Fibroblast of the aortic adventitia (primary cell): ENCODE measurements at places on chromosomes 7 and 10.
A peak's percentile ranks its signal among the peaks of the same experiment; 100 is the strongest.

DNA sequence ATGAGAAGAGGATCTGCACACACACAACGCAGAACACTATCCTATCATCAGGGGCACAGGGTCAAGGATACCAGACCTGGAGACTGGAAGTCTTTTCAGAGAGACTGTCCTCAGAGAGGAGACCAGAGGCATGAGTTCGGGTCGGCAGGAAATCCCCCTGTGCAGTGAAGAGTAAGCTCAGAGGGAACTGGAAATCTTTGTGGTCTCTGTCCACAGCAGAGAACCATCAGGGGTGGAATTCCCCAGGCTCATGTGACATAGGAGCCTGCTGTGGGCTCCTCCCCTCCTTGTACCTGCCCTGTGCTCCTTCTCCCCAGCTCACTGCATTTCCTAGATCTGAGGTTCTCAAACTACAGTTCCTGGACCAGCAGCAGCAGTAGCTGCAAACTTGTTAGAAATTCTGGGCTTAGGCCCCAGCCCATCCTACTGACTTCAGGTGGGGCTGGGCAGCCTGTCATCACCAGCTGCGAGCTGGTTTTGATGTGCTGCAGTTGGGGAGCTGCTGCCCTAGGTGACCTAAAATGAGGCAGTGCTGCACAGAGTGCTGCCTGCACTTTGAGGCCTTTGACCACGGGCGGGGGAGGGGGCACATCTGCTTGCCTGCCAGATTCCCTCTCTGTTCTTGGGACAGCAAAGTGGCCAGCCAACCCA lies 2.4 kb downstream of the ZMIZ2 start:
- no peak for DNase-seq

DNA sequence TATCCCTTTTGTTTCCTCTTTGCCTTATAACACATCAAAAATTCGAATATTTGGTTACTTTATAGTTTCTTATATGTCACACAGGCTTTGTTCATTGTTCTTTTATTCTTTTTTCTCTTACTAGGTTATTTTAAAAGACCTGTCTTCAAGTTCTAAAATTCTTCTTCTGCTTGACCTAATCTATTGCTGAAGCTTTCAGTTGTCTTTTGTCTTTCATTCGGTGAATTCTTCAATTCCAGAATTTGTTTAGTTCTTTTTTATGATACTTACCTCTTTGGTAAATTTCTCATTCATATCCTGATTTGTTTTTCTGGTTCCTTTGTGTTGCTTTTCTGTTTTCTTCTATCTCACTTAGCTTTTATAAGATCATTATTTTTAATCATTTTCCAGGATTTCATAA lies 188.4 kb downstream of the ZEB1 start:
- DNase-seq: peak; percentile 13

- DNase-seq: no peak
Measured at GRCh38 chr7:156143158-156143557, 330.9 kb upstream of the SHH start.

DNA sequence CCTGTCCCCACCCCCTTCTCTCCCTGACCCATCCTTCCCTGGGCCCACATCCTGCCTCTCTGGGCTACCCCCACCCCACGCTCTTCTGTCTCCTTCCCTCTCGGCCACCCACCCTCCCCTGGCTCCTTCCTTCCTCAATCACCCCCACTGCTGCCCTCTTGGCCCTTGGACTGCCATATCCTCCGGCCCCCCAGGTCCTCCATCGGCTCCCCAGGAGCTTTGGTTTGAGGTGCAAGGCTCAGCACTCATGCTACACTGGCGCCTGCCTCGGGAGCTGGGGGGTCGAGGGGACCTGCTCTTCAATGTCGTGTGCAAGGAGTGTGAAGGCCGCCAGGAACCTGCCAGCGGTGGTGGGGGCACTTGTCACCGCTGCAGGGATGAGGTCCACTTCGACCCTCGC lies 10.9 kb downstream of the EPHB6 start:
- DNase-seq: no peak

DNA sequence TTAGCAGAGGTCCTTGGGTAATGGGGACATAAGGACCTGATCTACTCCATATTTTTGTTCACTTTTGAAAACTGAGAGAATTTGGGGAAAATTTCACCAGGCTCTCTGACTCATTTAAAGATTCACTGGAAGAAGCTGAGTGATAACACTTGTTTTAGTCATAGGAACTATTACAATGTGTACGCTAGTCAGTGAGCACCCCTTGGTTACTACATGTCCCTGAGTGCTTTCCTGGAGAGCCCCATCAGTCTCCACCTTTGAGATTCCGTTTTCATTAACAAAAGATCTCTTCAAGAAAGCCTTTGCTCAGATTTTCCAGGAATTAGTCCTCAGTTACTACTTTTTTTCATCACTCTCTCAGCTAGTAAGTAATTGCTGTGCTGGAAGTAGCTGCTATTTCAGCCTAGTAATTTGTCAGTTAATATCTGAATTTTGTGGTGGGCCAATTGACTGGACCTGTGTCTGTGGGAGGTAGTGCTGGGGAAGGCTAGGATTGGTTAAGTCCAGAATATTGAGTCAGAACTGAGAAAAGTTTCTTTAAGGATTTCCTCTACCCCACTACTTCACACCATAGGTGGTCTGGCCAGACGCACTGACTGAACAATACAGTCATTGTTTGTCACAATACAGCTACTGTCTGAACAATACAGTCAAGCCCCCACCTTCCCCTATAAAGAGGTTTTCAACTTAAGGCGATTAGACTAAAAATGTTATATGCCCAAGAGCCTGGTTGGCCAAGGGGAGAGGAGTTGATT lies 235.0 kb downstream of the CCDC7 start:
- DNase-seq: no peak

GRCh38 chr10:77011874-77012811 lies 625.5 kb downstream of the KCNMA1 start:
- peak; percentile 92 for DNase-seq

- DNase-seq: no peak
Measured at GRCh38 chr7:142298627-142299026, 40.8 kb upstream of the PRSS58 start.

DNA sequence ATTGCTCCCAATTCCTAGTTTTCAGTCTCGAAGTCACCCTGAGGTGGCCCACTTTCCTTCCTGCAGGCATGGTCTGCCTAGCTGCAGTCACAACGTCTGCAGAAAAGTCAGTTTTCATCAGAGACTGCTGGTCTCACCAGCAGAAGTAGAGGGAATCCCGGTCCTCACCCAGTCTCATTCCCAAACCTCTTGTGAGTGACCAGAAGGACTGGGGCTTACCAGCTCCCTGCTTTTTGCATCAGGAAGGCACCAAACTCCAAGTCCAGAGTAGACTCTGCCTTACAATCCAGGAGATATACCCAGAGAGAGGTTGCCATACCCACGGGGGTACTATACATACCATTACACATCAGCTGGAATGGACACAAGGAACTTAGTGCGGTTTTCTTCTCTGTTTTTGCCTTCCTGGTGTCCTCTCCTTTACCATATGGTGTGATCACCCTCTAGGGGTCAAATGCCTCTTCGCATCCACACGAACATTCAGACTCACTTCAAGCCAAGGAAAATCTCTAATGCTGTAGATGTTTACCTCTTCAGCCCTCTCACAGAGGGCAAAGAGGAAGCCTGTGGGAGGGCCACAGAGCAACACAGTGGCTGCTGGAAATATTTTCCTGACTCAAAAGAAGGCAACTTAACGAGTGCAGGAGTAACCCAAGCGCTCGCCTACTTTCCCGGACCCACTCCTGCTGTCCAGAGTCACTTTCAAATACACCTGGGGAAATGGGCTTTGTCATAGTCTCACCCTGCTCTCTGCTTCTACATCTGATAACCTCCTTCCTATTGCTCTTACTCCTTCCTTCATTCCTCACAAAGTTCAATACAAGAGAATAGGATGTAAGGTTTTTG lies 220.9 kb downstream of the C7orf25 start:
- peak; percentile 77 for DNase-seq

- DNase-seq: no peak
Measured at GRCh38 chr10:53690524-53691240, 918.1 kb upstream of the MBL2 start.

DNA sequence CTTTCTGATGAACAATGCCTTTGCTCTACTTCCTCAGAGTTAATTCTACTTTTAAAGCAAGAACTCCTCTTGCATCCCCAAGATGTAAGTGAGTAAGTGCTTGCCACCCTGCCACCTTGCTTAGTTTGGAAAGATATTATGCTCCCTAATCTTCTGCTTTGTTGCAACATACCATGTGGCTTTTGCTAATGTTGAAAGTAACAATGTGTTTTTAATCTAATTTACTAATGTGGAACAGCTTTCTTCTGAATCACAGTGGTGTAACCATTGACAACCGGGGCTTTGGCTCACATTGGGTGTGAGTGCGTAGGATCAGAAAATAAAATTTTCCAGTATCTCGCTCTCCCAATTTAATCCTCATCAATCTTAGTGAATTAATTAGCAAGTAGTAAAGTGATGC lies 254.1 kb upstream of the PTER start:
- DNase-seq: no peak

- DNase-seq: no peak
Measured at GRCh38 chr7:77415476-77415822, 700 bp downstream of the GSAP start.

GRCh38 chr7:76225951-76226350 lies 24.3 kb downstream of the SRRM3 start:
- no peak for DNase-seq

GRCh38 chr7:28395404-28395803 lies 16.9 kb upstream of the CREB5 start:
- no peak for DNase-seq

DNA sequence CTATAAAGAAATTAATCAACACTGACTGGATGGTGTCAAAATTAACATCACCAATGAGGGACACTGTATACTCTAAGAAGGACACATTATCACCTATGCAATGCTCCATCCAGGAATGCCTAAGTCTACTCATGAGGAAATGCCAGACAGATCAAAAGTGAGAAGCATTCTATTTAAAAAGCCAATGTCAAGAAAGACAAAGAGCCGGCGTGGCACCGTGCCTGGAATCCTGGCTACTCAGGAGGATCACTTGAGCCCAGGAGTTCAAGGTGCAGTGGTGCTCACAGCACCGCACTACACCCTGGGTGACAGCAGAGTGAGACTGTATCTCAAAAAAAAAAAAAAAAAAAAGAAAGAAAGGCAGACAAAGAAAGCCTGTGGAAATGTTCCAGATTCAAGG lies 45.5 kb upstream of the ANAPC16 start:
- no peak for DNase-seq

DNA sequence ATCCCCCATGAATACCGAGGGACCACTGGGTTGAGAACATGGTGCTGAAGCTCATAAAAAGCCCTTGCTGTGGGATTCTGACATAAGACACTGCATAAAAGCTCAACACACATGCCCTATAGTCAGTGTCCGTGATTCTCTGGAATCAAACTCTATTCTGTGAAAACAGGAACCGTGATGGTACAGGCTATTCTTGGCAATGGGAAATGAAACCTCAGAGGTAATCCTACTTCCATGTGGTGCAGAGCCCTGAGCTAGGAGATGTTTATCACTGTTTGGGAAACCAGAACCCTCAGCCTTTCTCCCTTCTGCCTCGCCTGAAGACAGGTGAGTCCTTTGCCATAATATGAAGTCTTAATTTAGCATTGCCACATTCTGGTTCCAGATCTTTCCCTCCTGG lies 80.8 kb upstream of the PRSS1 start:
- DNase-seq: no peak

DNA sequence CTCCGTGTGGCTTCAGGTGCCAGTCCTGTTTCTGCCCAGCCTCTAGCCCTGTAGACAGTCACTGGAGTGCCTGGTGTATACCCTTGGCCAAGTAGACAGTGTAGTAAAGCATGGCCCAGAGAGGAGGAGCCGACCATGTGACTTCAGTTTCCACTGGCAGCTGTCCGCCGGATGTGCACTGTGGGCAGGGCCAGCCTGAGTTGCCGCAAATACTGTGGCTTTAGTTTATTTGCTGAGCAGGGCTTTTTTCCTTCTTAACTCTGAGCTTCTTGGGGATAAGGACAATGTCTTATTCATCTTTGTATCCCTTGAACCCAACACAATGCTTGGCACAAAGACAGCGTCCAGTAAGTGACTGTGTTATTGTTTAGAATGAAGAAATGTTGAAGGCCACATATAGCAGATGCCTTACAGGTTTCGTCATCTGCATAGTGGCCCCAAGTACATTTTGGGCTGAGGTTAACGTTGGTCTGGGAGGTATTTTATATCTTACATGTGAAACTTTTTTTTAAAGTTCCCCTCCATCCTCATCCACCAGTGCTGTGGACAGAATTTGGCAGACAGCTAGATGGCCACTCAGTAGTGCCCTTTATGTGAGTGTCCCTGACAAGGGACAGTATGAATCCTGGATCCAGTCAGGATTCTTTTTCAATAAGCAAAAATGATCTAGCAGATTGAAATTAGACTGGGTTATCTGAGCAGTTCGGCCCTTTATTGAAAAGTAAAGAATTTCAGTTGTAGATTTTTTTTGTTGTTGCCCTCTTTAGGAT lies 40.6 kb downstream of the CYP17A1 start:
- peak; percentile 73 for DNase-seq

- peak; percentile 13 for DNase-seq
Measured at GRCh38 chr10:124589491-124590041, 127.9 kb downstream of the LHPP start.

DNA sequence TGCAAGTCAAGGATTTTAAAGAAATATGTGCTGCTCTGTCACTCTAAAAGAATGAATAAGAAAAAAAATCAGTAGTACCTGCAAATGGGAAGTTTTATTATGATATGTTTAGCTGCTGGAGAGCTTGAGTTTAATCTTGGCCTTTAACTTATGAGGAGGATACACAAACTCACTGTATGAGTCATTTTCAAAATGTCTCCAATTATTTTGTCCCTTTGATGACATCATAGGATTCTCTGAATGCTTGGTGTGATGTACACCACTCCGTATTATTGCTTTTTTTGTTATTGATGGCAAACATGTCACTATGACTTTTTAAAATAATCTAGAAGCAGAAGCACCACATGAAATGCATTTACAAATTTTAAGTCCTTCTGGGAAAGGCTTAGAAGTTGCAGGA lies 125.8 kb downstream of the RALA start:
- DNase-seq: peak; percentile 68

- no peak for DNase-seq
Measured at GRCh38 chr10:114258274-114258840, 19.3 kb downstream of the VWA2 start.

- DNase-seq: peak; percentile 72
Measured at GRCh38 chr10:5297466-5297865, 67.3 kb upstream of the UCN3 start.

- DNase-seq: no peak
Measured at GRCh38 chr10:34133406-34133805, 681.7 kb downstream of the PARD3 start.

DNA sequence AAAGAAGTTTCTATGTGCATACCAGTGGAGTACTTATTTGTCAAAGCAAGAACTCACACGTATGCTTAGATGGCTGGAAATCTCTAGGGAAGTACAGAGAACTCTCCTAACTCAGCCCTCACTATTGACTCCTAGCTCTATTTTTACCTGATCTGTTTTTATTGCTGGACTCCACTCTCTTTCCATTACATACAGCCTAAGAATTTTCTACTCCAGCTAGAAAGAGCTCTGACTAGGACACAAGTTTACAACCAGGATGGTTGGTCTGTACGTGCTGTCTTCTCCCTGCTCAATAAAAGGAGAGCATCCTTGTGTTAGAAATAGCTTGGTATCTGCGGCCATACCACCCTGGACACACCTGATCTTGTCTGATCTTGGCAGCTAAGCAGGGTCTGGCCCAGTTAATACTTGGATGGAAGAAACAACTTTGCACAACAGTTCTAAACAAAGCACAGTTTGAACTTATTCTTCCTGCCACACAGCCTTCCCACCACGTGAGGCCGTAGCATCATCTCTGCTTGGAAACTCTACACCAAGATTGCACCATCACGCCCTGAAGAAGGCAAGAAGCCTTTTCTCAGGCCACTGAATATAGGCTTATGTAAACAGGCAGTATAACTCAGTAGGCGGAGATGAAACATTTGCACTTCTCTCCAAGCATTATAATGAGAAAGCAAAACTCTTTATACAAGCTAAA lies 50.7 kb downstream of the KCNMA1 start:
- DNase-seq: peak; percentile 63
